ENCODE measurements at places on chromosomes 2 and 18.

DNA sequence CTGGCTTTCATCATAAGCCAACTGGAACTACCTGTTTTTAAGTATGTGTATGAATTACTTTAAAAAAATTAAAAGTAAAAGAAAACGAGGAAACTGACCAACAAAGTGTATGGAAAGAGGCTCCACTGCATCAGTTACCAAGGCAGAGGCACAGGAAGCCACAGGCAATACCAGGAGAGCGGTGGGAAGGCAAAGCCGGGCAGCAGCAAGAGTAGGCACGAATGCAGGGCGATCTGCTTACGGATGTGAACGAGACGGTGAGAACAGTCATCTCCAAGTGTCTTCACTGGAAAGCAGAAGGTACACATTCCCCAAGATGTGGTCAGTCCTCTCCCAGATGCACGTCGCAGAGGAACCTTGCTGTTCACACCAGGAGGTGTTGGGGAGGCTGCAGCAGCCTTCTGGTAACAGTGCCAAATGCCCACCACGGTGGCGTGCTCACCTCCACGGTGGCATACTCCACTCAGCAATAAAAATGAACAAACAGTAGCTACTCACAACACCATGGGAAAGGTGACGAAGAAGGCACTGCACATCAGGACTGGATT is 43.1 kb downstream of the HS6ST1 start:
- DNase-seq = no peak

- no peak for DNase-seq
These were observed 45.4 kb upstream of the PAPOLG start for GRCh38 chr2:60710707-60711106.

DNA sequence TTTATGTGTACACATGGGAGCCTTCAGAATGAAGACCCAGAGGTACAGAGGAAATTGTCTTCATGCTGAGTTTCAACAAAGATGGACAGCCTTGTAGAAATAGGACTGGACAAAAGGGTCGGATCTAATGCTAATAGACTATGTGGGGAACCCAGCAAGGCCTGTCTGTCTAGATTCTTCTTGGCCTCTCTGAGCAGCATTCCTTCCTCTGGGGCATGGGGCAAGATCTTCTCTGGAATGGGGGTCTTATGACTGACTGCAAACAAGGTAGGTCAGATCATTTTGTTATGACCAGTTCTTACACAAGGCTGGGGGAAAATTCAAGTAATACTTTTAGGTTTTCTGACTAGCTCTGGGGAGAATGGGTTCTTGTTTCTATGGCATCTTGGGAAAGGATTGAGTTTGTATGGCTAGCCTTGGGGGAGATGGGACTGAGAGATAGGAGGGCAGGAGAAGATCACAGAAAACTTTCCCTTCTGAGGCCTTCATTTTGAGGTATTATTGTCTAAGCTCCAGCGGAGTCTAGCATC is 14.3 kb downstream of the SPATA3 start:
- no peak for DNase-seq

GRCh38 chr2:105329197-105329554 is 359 bp downstream of the TGFBRAP1 start:
- DNase-seq = peak; percentile 25

DNA sequence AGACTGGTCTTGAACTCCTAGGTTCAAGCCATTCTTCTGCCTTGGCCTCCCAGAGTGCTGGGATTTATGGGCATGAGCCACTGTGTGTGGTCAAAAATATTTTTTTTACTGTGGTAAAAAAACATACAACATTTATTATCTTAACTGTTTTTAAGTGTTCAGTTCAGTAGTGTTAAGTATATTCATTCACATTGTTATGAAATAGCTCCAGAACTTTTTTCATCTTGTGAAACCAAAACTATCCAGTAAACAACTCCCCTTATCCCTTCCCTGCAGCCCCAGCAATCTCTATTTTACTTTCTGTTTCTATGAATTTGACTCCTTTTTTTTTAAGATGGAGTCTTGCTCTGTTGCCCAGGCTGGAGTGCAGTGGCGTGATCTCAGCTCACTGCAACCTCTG is 9.3 kb downstream of the RMC1 start:
- DNase-seq = no peak

DNA sequence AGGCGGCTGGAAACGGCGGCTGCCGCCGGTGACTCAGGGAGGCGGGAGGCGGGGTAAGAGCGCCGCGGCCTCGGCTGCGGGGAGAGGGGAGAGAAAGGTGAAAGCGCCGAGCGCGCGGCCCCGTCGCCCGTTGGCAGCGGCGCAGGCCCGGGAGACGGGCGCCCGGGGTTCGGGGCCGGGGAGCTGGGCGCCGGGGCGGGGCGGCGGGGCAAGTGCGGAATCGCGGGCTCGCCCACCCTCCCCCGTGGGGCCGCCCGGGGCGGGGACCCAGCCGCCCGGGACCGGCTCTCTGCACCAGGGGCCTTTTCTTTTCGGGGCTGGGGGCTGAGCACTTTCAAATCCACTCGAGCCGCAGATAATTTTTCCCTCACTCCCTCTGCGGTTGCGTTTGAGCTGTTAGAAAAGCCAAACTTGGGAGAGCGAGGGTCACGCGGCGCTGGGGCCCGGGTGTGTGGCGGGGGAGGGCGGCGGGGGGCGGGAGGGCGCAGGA is 266 bp downstream of the KDM3A start:
- no peak for DNase-seq

GRCh38 chr2:205556357-205556756 is 125.9 kb upstream of the NRP2 start:
- no peak for DNase-seq

DNA sequence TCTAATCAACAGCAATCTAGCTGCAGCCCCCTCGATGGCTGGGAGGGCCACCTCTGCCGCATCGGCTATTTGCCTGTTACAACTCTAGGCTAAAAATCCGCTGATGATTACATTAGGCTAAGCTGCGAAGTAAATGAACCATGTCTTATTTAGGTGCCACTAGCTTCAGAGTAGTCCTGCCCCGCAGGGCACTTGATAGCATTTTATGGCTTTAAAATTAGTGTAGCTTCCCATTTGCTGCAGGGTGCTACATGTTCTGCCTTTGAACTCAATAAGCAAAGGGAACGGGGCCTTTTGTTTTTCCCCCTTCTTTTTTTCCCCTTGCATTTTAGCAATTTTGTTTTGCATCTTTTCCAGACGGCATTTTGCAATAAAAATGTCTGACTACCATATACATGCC is 270.2 kb downstream of the GBX2 start:
- DNase-seq = no peak

DNA sequence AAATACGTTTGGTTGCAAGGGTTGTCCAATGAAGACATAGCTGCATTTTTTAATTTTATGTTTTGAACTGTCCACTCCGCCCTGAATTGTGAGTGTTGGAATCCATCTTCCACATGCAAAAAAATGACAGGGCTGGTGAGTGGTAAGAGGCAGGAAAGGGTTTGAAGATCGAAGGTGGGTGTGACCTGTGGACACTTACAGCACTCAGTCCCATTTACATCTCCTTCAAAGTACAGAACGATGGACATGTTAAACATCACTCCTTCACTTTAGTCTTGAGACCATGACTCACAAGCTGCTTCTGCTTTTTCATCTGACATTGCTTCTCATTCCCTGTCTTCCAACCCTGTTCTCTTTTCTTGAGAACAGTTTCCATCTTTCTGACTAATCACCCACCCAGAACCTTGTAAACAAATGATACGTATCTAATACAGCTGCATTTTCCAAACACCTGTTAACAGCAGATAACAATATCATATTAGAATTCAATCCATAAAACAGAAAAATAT is 179.3 kb downstream of the ZNF516 start:
- no peak for DNase-seq

Measured in urothelium cell line (cell line).